ENCODE measurements at places on chromosomes 3 and 15.

DNA sequence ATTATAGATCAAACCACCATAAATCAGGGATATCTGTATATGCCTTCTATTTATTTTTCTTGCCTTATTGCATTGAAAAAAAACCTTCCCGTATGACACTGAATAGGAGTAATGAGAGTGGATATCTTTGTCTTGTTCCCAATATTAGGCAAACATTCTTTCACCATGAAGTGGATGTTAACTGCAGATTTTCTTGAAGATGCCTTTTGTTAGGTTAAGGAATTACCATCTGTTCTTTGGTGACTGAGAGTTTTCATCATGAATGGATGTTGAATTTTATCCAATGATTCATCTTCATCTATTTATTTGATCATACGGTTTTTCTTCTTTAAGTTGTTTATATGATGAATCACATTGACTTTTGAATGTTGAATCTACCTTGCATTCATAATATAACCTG lies 47.1 kb upstream of the MECOM start:
- DNase-seq = no peak

GRCh38 chr3:171218069-171218468 lies 191.5 kb upstream of the SLC2A2 start:
- no peak for DNase-seq

- DNase-seq = no peak
Observed at GRCh38 chr15:69499521-69500211, 47.0 kb downstream of the RPLP1 start.

GRCh38 chr15:33126559-33127290 lies 67.8 kb downstream of the FMN1 start:
- peak; percentile 34 for DNase-seq

- no peak for DNase-seq
Observed at GRCh38 chr15:60121845-60122244, 117.7 kb downstream of the FOXB1 start.

- DNase-seq = no peak
Observed at GRCh38 chr3:152943645-152944044, 108.7 kb downstream of the P2RY1 start.

GRCh38 chr15:33788906-33789540 lies 179.3 kb upstream of the CHRM5 start:
- DNase-seq = no peak

- no peak for DNase-seq
Observed at GRCh38 chr3:180278583-180279188, 241.9 kb upstream of the PEX5L start.

- no peak for DNase-seq
Observed at GRCh38 chr3:184717399-184717983, 5.6 kb upstream of the MAGEF1 start.

DNA sequence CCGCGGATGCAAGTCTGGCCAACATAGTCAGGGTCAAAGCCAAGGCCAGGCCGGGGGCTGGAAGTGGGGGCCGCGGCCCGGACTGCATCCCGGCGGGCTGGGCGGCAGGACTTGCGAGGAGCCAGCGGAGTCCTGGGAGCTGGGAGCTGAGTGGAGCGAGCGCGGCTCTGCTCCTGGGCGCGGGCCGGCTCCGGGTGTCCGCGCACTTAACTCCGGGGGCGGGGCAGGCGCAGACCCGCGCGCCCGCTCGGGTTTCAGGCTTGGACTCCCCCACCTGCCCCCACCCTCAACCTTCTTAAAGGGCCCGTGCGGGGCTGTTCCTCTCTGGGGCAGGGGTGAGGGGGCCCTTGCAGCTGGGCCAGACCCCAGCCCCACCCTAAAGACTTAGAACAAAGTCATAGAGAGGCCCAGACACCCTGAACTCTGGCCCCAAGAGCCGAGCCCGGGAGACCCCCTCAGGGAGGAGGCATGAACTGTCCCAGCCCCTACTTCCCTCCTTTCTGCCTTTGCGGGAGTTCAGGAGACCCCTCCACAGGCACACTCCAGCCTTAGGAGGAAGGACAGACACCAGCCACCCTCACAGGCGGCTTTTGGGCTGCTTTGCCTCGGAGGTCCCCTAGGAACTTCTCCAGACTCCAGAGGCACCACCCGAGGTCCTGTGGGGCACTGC lies at the start of gene CSPG4:
CSPG4 (minus strand) TSS at position 181 of the 670 bp plus-strand sequence; CDS start at position 88, 93 bp downstream.
- no peak for DNase-seq

DNA sequence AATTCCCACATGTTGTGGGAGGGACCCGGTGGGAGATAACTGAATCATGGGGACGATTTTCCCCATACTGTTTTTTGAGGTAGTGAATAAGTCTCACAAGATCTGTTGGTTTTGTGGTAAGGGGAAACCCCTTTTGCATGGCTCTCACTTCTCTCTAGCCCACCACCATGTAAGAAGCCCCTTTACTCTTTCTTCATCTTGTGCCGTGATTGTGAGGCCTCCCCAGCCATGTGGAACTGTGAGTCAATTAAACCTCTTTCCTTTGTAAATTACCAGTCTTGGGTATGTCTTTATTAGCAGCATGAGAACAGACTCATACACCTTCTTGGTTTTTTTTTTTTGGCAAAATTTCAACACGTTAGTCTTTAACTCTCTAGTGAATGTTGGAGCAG lies 18.1 kb downstream of the ARL8B start:
- DNase-seq = no peak
